Activated effector memory CD4-positive, alpha-beta T cell treated with anti-CD3 and anti-CD28 coated beads, Interleukin-2, amount 50 U/mL, for 16 hours (primary cell): ENCODE measurements at places on chromosomes 13 and 19.

GRCh38 chr13:112062072-112062567 is 4.8 kb upstream of the SOX1 start:
- no peak for DNase-seq

DNA sequence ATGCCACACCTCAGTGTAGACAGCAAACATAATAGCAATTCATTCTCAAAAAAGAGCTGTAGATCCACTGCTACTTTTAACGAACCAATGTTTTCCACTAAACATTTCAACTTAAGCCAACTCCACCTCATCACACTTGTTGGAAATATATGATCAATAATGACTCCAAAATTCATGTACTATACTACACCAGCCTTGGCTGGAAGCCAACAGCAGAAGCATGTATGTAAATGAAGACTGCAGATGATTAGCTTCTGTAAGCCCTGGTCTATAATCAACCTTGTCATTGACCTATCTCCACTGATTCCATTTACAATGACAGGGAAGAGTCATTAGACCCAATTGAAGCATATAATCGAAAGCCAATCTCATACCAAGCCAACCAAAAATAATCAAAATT is 71.7 kb downstream of the STK24 start:
- no peak for DNase-seq

- no peak for DNase-seq
These were observed 61.4 kb upstream of the SLITRK1 start for GRCh38 chr13:83943530-83944279.

GRCh38 chr13:30466841-30467252 is 1.1 kb upstream of the HMGB1 start:
- DNase-seq = no peak

GRCh38 chr13:95644601-95645052 is at the start of gene DZIP1:
TSS of gene DZIP1 (minus strand) at chr13:95644706. CDS start at chr13:95642029, 2,677 bp downstream.
- DNase-seq = no peak

GRCh38 chr13:71672512-71672911 is 194.5 kb downstream of the DACH1 start:
- DNase-seq = no peak

DNA sequence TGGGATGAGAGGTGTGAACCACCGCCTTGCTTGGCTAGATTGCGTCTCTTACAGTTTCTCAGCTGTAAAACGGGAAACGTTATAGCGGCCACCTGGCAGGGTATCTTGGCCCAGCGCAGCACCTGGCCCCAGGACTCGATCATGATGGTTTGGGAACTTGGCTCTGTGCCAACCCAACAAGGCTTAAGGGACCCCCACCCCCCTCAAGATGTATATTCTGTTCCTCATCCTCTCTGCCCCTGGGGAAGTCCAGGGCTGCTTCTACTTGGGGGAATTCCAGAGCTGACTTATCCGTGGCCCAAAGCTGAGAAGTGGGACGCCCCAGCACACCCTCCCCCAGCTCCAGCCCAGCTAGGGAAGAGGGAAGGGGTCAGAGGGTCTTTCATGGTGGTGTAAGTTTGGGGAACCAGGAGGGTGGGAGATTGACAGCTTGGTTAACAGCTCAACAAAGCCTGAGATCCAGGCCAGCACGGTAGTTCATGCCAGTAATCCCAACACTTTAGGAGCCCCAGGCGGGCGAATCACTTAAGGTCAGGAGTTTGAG is 695 bp downstream of the ICAM1 start:
- peak; percentile 80 for DNase-seq

DNA sequence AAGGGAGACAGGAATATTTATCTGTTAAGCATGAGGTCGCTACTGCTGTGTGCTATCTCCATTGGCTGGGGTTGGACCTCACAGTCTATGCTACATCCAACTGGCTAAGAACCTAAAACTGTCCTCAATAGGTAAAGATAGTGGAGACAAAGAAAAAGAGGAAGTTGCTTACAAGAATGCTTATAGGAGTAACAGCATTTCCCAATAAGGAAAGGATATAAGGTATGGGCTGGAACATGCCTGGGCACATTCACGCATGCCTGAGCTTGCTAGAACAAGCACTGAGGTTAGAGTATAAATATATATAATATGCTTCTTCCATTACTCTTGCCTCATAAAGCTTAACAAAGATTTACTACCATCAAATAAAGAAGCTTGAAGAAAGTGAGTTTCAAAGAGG is 47.9 kb upstream of the CEACAM21 start:
- no peak for DNase-seq

DNA sequence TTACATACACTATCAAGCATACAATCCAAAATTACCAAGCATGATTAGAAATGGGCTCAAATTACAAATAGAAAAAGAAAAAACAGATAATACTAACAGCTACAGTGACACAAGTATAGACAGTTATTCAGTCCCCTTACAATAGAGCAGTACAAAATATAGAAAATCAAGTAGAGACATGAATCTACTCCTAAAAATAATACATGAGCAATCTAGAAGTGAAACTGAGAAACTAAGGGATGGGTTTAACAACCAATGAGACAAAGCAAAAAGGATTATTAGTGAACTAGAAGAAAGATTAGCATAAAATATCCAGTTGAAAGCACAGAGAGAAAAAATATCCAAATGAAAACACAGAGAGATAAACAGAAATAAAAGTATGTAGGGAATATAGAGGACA is 426.7 kb downstream of the TBC1D4 start:
- no peak for DNase-seq

GRCh38 chr13:114142640-114143490 is 10.4 kb upstream of the RASA3 start:
- peak; percentile 89 for DNase-seq

- no peak for DNase-seq
These were observed 15.4 kb downstream of the SLC1A5 start for GRCh38 chr19:46773018-46773399.

- no peak for DNase-seq
These were observed 540.4 kb downstream of the IRS2 start for GRCh38 chr13:109246001-109246400.

GRCh38 chr19:871446-872265 is 12.2 kb downstream of the CFD start:
- peak; percentile 80 for DNase-seq

DNA sequence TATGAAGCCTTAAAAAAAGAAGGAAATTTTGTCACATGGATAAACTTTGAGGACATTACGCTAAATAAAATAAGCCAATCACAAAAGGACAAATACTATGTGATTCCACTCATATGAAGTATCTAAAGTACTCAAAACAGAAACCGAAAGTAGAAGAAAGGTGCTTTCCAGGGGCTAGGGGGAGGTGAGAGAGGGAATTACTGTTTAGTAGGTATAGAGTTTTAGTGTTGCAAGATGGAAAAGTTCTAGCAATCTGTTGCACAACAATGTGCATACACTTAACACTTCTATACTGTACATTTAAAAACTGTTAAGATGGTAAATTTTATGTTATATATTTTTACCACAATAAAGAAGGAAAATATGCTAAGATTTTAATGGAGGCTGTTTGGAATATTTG is 83.0 kb downstream of the POLR1D start:
- no peak for DNase-seq

- no peak for DNase-seq
These were observed 22.2 kb upstream of the ERVV-1 start for GRCh38 chr19:52991484-52991883.

DNA sequence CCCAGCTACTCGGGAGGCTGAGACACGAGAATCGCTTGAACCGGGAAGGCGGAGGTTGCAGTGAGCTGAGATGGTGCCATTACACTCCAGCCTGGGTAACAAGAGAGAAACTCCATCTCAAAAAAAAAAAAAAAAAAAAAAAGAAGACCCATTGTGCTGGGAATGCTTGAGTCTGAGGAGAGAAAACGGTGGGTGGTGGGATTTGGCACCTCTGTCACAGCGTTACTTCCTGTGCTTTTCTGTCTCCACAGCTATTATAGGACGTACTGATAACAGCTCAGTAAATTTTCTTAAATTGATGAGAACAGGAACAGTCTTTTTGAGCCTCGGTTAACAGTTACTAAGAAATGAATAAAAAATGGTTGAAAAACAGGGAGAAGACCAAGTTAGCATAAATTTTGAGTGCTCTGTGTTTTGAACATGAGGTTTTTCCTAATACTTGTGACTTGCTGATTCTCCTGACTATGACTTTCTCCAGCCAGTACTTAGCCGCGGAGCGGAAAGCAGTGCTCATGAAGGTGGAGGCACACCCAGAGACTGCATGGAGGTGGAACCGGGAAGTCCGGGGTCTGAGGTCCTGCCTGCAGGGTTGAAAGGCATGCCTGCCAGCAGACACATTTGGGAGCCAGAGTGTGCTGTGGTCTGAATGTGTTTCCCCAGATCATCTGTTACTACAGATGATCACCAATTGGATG is 55.3 kb upstream of the TEX29 start:
- DNase-seq = no peak

GRCh38 chr13:30615866-30616541 is 1.7 kb upstream of the USPL1 start:
- DNase-seq = no peak

GRCh38 chr19:31066385-31066784 is 282.9 kb downstream of the TSHZ3 start:
- DNase-seq = no peak

GRCh38 chr13:51728972-51729371 is 75.0 kb downstream of the DHRS12 start:
- no peak for DNase-seq

DNA sequence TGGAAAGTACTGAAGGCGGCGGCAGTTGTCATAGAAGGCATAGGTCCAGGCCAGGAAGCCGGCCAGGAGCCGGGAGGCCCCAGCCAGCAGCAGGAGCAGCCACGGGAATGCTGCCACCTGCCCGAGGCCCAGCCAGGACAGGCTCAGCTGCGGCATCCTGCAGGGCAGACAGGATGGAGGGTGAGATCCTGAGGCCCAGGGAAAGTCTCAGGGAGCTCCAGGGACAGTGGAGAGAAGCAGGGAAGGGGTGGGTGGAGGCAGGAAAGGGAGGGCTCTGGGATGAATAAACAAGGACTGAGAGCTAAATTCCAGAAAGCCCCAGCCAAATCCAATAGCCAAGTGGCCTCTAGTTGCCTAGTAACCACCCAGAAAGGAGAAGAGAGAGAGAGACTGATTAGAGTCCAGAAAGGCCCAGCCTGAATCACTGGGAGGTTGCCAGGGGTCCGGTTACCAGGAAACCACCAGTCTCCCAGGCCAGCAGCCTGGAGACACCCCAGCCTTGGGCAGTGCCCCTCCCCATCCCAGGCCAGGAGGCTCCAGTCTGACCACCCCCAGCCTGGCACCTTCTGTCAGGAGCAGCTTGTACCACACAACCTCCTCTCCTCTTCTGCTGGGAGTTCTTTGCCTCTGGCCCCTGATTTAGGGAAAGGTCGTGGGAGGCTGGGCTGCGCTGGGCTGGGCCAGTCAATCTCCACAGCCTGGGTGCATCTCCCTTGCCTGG is 7.5 kb upstream of the OR10H5 start:
- DNase-seq = peak; percentile 9

DNA sequence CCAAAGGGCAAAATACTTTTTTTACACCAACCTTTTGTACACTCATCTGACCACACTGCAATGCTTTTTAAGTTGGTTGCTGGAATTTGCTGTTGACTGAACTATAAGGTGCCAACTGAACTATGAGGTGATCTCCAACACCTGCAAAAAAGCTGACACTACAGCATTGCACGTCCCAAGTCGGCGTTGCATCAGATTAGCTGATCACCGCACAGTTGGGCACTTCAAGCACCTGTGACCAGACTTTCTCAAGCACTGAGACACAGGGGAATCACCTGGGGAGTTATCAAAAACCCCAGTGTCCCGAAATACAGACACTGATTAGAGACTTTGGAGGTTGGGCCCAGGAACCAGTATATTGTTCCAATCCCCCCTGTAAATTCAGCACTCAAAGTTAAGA is 1.1 kb downstream of the NLRP11 start:
- no peak for DNase-seq

- DNase-seq = no peak
These were observed 857.4 kb downstream of the EFNB2 start for GRCh38 chr13:105678072-105678471.

DNA sequence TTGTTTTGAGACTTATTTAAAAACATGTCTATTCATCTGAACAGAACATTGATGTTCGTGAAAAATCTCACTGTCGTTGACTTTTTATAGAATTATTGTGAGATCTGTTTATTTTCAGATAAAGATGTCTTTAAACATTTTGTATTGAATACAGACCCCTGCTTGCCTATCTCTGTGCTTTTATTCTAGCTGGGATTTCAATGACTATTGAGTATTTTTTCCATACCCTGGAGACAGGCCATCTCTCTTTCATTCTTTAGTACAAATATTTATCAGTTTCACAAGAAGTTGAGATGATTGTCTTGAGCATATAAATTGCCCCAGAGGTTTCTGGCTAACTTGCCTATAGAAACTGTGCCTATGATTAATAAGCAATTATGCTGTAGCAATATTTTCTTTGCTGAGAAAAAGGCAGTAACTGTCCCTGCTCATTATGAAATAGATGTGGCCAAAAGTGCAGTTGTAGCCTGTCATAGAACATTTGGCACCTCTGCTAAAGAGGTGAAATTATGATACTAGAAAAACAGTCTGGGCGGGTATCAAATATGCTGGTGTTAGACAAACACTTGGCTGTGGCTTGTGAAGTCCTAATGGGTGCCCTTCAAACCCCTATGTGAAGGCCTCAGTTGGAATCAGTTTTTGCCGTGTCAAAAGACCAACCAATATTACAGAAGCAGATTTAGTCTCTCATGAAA is 360.6 kb downstream of the HS6ST3 start:
- DNase-seq = no peak

DNA sequence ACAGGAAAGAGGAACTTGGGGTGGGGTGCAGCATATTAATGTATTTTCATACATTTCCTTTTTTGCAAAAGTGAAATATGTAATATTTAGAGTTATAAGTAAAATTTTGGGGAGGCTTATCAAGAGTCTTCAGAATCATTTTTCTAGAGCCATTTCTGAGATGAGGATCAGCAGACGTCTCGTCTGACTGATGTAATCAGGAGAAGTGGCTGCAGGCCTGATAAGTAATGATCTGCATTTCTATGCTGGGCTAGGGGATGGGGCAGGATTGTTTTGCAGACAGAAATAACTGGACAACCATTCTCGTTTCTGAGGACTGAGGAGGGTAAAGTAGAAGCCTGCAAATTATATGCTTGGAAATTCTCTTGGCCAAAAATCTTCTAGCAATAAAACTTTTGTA is 89.2 kb upstream of the ARGLU1 start:
- no peak for DNase-seq

- no peak for DNase-seq
These were observed 14.1 kb upstream of the PCDH8 start for GRCh38 chr13:52862358-52863206.

- no peak for DNase-seq
These were observed 7.3 kb downstream of the TARM1 start for GRCh38 chr19:54073829-54074228.

GRCh38 chr19:30049226-30049625 is 107.2 kb downstream of the URI1 start:
- DNase-seq = no peak

- DNase-seq = no peak
These were observed 2.1 kb downstream of the SPATA13 start for GRCh38 chr13:24162604-24163003.

- DNase-seq = no peak
These were observed 5.2 kb downstream of the MRPL57 start for GRCh38 chr13:21181671-21182070.
